ENCODE measurements at places on chromosomes 1 and 21.

- no peak for DNase-seq
These were observed 44.1 kb upstream of the DNAJC6 start for GRCh38 chr1:65265296-65265650.

GRCh38 chr1:197468543-197469175 is 200.6 kb downstream of the CRB1 start:
- no peak for DNase-seq

DNA sequence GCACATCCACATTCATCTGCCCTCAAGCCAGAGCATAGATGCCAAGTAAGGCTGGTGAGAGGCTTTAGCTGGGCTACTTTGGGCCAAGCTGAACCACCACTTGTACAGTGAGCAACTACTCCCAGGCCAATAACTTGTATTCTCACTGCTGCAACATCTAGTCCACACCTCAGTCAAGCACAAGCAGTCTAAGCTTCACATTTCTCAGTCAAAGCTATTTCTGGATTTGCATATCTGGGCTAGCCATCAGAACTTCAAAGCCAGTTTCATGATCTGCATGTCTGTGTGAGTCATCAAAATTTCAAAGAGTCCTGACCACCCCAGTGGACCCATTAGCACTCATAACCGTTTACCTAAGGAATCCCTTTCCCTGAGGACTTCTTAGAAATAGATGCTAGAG is 77.7 kb upstream of the DIRAS3 start:
- DNase-seq: no peak

- DNase-seq: peak; percentile 84
These were observed 32.2 kb upstream of the EPB41 start for GRCh38 chr1:28882009-28882628.

DNA sequence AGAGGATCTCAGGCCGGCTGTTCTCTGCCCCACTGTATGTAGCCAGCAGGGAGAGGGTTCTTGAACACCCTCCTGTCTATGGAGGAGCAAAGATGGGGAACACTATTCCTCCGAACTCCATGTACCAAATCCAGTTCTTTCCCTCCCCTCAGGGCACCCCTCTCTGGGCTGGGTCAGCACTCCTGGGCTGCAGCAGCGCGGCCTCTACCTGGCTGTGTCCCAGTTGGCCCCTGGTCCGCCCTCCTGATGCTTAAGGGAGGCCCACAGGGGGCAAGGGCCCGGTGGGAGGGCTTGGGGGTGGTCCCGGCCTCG is 471 bp upstream of the ADPRS start:
- no peak for DNase-seq

- DNase-seq: peak; percentile 59
These were observed 11.6 kb upstream of the KCNJ15 start for GRCh38 chr21:38244885-38245869.

DNA sequence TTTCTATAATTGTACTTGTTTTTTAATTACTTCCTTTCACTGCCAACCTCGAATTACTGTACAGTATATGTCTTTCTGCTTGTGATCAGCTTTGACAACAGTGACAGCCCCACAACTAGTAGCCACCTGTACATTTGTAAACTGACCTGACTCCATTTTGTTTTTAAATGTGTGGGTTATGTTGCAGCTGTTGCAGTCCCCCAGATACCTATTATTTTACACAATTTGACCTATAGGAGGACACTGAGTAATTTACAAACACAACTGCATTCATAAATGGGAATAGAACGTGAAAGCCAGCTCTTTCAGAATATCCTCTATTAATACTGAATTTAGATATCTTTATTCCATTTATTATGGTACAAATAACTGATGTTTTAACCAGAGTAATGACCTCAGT is 2.5 kb upstream of the VAMP3 start:
- no peak for DNase-seq

GRCh38 chr21:25643486-25643885 is 4.4 kb downstream of the JAM2 start:
- no peak for DNase-seq

- no peak for DNase-seq
These were observed 13.6 kb downstream of the ACTL8 start for GRCh38 chr1:17768651-17769241.

DNA sequence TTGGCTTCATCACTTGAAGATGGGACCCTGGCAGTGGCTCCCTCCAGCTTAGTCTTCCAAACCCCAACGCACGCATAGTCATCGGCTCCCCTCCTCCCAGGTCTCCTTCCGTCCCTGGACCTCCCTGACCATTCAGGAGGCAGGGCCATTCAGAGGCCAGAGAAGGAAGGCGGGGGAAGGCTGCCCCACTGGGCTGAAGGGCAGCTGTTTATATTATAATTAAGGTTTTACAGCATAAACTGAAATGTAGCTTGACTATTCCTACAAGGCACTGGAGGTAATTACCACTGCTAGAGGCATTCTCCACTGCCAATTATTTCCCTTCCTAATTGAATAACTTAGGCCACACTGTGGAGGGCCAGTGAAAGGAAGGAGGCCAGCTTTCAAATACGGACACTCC is 170.6 kb upstream of the PROX1 start:
- no peak for DNase-seq

- no peak for DNase-seq
These were observed at the start of gene PROX1 for GRCh38 chr1:213987927-213988506. PROX1 (plus strand) TSS chr1:213987973; CDS start chr1:213996536, 8,563 bp downstream.

DNA sequence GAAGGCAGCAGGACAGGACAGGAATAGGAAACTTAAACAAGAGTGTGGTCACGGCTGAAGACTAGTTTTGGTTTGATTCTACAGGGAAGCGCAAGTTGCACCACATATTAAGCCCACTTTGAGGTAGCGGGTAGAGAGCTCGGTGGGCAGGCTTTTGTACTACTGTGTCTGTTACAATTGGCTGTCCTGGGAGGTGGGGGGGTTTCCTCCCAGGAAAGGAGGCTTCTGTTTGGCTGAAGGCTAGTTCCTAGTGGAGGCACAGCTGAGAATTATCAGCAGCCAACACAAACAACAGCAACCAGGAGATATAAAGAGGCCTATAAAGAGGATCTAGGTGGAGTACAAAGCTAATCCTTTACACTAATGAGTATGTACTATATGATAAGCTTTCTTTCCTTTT is 62.7 kb downstream of the ZNF648 start:
- DNase-seq: no peak

DNA sequence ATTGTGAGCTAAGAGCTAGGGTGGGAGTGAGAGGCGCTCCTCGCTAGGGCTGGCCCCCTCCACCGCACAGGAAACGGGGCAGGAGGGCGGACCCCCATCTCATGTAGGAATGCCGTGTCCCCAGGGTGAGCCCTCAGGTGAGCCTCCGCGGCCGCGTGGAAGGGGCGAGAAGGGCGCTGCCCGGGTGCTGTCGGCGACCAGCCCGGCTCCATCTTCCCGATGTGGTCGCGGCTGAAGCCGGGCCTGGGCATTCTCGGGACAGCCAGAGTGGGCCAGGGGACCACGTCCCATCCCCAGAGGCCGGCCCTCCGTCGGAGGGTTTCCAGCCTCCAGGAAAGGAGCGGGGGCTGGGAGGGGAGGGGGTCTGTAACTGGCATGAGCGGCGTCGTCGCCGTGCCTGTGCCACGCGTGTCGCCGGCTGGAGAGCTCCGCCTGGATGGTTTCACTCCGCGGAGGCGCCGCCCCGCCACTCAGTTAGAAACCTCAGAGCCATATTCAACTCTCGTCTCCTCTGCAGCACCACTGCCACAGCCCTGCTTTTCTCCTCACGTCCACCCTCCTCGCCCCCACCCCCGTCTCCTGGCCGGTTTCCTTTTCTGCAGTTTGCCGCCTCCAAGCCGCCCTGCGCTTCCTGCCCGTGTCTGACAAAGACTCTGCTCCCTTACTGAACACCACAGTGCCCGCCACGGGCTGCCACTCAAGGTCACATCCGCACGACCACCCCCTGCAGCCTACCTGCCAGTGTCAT is at the start of gene TMEM269:
TSS of gene TMEM269 (plus strand) at position 46 of the 748 bp plus-strand sequence. CDS start 4,903 bp downstream, outside the sequence.
- DNase-seq: no peak
